Activated CD4-positive, alpha-beta T cell treated with anti-CD3 and anti-CD28 coated beads, Interleukin-2, amount 10 ng/mL, durations not matched to agents 7 days and 5 days (primary cell): ENCODE measurements at places on chromosomes 12 and 14.

DNA sequence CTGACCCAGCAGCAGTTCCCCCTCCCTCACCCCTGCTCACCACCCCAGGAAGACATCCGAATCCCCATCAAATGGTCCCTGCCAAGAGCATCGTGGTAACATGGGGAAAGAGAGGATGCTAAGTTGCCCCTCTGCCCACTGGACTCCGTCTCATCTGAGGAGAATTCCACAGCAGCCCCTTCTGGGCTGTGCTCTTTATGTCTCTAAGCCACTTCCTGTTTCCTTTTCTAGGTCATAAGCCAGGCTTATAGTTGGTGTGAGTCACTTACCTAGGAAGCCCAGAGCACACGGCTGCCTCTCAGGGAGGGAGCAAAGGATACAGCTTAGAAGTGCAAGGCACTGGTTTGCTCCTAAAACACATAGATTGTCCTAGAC is 76.0 kb downstream of the VCPKMT start:
- peaks cover 54% of the 10 kb centered on the region for H3K36me3 ChIP-seq
- H3K4me1 ChIP-seq, result peaks cover 78% of the 10 kb centered on the region
- H3K27me3 ChIP-seq, result no peaks in the 10 kb centered on the region
- peak; percentile 56 for DNase-seq

GRCh38 chr12:110637869-110638441 is 24.0 kb downstream of the TCTN1 start:
- no peak overlapping the region for H3K4me3 ChIP-seq
- no peak overlapping the region for H3K27ac ChIP-seq
- H3K4me1 ChIP-seq, result peaks cover 21% of the 10 kb centered on the region
- DNase-seq, result no peak
- no peaks in the 10 kb centered on the region for H3K36me3 ChIP-seq

- peaks cover 2% of the 10 kb centered on the region for H3K4me1 ChIP-seq
- no peaks in the 10 kb centered on the region for H3K36me3 ChIP-seq
- no peak overlapping the region for H3K4me3 ChIP-seq
- no peaks in the 10 kb centered on the region for H3K27me3 ChIP-seq
Observed at GRCh38 chr12:11622876-11623281, 26.6 kb upstream of the ETV6 start.

- peaks cover 2% of the 10 kb centered on the region for H3K36me3 ChIP-seq
- H3K4me1 ChIP-seq, result peaks cover 27% of the 10 kb centered on the region
- no peak overlapping the region for H3K4me3 ChIP-seq
Observed at GRCh38 chr12:111943929-111944328, 69.0 kb downstream of the TMEM116 start.

GRCh38 chr12:64893961-64894360 is 69.5 kb downstream of the TBC1D30 start:
- H3K27ac ChIP-seq, result no peak overlapping the region
- H3K4me1 ChIP-seq, result no peaks in the 10 kb centered on the region
- no peak for DNase-seq
- no peaks in the 10 kb centered on the region for H3K36me3 ChIP-seq
- no peak overlapping the region for H3K4me3 ChIP-seq

- DNase-seq, result no peak
- no peaks in the 10 kb centered on the region for H3K4me1 ChIP-seq
- H3K36me3 ChIP-seq, result no peaks in the 10 kb centered on the region
- no peak overlapping the region for H3K4me3 ChIP-seq
Observed at GRCh38 chr12:95922231-95922630, 20.2 kb downstream of the CCDC38 start.

DNA sequence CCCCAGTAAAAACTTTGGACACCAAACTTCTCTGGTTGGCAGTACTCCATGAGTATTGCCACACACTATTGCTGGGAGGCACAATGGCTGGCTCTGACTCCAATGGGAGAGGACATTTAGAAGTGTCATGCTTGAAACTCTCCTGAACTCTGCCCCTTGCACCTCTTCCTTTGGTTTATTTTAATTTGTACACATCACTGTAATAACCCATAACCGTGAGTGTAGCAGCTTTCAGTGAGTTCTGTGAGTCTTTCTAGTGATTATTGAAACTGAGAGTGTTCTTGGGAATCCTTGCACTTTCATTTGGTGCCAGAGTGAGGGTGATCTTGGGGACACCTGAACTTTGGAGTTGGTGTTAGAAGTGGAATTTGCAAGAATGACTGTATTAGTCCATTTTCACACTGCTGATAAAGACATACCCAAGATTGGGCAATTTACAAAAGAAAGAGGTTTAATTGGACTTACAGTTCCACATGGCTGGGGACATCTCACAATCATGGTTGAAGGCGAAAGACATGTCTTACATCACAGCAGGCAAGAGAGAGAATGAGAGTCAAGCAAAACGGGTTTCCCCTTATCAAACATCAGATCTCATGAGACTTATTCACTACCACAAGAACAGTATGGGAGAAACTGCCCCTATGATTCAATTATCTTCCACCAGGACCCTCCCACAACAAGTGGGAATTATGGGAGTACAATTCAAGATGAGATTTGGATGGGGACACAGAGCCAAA is 41.3 kb upstream of the CEP83 start:
- DNase-seq, result no peak
- H3K4me3 ChIP-seq, result no peak overlapping the region
- H3K27me3 ChIP-seq, result peaks cover 2% of the 10 kb centered on the region
- no peaks in the 10 kb centered on the region for H3K36me3 ChIP-seq
- H3K27ac ChIP-seq, result no peak overlapping the region

GRCh38 chr14:27242874-27243273 is 645.0 kb upstream of the NOVA1 start:
- no peaks in the 10 kb centered on the region for H3K27me3 ChIP-seq
- H3K27ac ChIP-seq, result no peak overlapping the region
- no peak for DNase-seq
- H3K36me3 ChIP-seq, result no peaks in the 10 kb centered on the region
- H3K4me3 ChIP-seq, result no peak overlapping the region
- no peaks in the 10 kb centered on the region for H3K4me1 ChIP-seq

GRCh38 chr12:59850268-59850667 is 254.4 kb downstream of the SLC16A7 start:
- peaks cover 6% of the 10 kb centered on the region for H3K27me3 ChIP-seq
- H3K4me3 ChIP-seq, result no peak overlapping the region
- DNase-seq, result no peak
- no peaks in the 10 kb centered on the region for H3K36me3 ChIP-seq

DNA sequence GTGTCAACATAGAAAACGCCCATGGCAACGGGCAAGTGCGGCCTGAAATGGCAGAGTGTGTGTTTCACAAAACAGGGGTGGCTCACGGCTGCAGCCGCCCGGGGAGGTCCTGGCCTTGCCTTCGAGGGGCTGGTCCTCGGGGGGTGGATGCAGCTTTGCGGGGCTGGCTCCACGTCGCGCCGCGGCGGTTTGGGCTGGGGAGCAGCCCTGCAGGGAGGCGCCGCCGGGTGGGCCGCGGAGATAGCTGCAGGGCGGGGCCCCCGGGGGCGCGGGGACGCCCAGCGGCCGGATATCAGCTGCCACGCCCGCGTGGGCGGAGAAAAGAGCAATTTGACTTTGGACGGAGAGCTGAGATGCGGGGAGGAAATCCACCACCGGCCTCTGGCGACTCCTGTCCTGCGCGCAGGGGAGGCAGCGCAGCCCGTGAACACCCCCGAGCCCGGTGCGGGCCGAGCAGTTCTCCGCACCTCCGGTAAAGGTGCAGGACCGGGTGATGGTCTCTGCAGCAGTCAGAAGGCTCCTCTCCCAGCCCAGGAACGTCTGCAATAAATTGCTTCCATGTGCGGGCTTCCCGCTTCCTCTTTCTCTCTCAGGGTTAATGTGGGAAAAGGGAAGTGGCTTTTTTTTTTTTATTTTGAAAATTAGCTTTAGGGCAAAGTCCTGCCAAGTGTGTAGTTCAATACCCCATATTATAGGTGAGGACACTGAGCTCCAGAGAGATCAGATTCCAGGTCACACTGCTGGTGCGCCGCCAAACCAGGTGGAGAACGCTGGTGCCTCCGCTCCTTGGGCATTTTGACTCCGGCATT is 110.5 kb downstream of the ARF6 start:
- peak overlapping the region; percentile 97 for H3K27ac ChIP-seq
- peaks cover 77% of the 10 kb centered on the region for H3K4me1 ChIP-seq
- H3K36me3 ChIP-seq, result peaks cover 16% of the 10 kb centered on the region

GRCh38 chr14:103538291-103539055 is 9.5 kb downstream of the TRMT61A start:
- no peak for DNase-seq
- H3K36me3 ChIP-seq, result no peaks in the 10 kb centered on the region
- no peaks in the 10 kb centered on the region for H3K4me1 ChIP-seq
- no peaks in the 10 kb centered on the region for H3K27me3 ChIP-seq

DNA sequence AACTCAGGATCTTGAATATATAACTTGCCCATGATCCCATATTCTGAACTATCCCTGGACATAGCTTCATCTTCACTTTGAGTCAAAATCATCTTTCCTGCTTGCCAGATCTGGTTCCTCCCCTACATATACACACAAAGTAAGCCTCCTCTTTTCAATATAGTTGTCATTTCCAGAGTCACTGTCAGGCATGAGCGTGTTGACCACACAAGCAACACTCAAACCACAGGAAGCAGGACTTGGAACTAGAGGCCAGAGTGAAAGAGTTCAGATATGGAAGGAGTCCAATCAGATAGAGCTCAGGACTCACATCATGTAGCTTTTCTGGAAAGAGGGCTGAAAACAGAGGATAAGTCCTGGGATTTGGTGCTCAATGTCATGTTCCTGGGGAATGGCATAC is 1140.6 kb downstream of the BCL11B start:
- H3K36me3 ChIP-seq, result peaks cover 1% of the 10 kb centered on the region
- no peak overlapping the region for H3K4me3 ChIP-seq
- H3K27me3 ChIP-seq, result no peaks in the 10 kb centered on the region

DNA sequence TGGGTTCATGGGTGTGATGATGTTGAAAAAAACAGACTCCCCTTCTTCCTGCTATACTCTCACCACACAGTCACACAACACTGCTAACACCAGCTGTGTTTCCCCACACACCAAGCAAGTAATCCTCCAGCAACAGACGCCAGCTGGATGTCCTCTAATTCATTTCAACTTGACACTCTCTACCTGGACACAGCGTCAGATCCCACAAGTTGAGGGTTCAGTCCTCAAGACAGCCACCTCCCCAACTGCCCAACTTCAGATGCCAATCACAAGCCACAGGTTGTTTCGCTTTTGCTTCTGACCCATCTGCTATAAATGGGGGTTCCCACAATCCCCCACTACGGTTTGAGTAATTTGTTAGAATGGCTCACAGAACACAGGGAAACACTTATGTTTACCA is 49.3 kb downstream of the TMEM30B start:
- H3K4me1 ChIP-seq, result no peaks in the 10 kb centered on the region
- no peak overlapping the region for H3K27ac ChIP-seq
- H3K27me3 ChIP-seq, result peaks cover 23% of the 10 kb centered on the region
- DNase-seq, result no peak

- no peak overlapping the region for H3K4me3 ChIP-seq
- DNase-seq, result no peak
- H3K27me3 ChIP-seq, result peaks cover 20% of the 10 kb centered on the region
- no peaks in the 10 kb centered on the region for H3K4me1 ChIP-seq
Observed at GRCh38 chr14:101286271-101287018, 274.9 kb upstream of the DIO3 start.

- H3K4me3 ChIP-seq, result peak overlapping the region; percentile 75
- DNase-seq, result peak; percentile 100
- peaks cover 2% of the 10 kb centered on the region for H3K27me3 ChIP-seq
- peaks cover 48% of the 10 kb centered on the region for H3K36me3 ChIP-seq
- peak overlapping the region; percentile 94 for H3K27ac ChIP-seq
Observed at GRCh38 chr14:22556021-22556989, 32.7 kb downstream of the DAD1 start.

DNA sequence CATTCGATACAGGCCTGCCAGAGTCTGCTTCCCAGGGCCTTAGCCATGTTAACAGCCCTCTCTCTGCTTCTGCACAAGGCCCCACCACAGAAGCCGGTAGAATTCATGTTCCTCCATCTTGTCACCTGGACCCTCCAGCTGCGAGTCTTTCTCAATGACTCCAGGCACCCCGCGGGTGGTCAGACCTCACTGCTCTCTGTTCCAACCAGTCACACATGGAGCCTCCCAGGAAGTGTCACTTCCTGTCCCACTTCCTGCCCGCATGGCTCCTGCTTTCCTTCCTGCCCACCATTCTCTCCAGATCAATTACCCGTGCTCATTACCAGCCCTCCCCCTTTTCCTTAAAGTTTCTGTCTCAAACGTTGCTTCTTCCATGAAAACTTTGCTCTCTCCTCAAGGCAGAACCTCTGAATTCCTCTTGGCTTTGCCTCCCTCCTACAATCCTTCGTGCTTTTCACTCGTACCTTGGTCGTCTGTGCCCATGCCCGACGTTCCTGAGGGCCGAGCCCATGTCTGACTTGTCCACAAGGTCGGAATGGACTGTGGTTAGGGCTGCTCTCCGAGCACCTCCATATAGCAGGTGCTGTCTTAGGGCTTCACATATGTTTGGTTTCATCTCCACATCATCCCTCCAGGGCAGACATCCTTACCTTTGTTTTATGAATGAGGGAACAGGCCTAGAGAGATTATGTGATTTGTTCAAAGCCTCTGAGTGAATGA is 172.1 kb downstream of the TSPAN9 start:
- H3K4me3 ChIP-seq, result no peak overlapping the region
- H3K27ac ChIP-seq, result peak overlapping the region; percentile 60
- H3K36me3 ChIP-seq, result no peaks in the 10 kb centered on the region
- DNase-seq, result no peak

- no peak overlapping the region for H3K4me3 ChIP-seq
- no peaks in the 10 kb centered on the region for H3K4me1 ChIP-seq
- H3K27me3 ChIP-seq, result no peaks in the 10 kb centered on the region
- no peaks in the 10 kb centered on the region for H3K36me3 ChIP-seq
- DNase-seq, result no peak
Observed at GRCh38 chr14:99636487-99636886, 8.4 kb upstream of the HHIPL1 start.

- peaks cover 57% of the 10 kb centered on the region for H3K36me3 ChIP-seq
- H3K4me3 ChIP-seq, result peak overlapping the region; percentile 85
- H3K4me1 ChIP-seq, result peaks cover 62% of the 10 kb centered on the region
- peak overlapping the region; percentile 95 for H3K27ac ChIP-seq
- peak; percentile 67 for DNase-seq
Observed at GRCh38 chr12:121792607-121793439, 665 bp downstream of the RHOF start.

DNA sequence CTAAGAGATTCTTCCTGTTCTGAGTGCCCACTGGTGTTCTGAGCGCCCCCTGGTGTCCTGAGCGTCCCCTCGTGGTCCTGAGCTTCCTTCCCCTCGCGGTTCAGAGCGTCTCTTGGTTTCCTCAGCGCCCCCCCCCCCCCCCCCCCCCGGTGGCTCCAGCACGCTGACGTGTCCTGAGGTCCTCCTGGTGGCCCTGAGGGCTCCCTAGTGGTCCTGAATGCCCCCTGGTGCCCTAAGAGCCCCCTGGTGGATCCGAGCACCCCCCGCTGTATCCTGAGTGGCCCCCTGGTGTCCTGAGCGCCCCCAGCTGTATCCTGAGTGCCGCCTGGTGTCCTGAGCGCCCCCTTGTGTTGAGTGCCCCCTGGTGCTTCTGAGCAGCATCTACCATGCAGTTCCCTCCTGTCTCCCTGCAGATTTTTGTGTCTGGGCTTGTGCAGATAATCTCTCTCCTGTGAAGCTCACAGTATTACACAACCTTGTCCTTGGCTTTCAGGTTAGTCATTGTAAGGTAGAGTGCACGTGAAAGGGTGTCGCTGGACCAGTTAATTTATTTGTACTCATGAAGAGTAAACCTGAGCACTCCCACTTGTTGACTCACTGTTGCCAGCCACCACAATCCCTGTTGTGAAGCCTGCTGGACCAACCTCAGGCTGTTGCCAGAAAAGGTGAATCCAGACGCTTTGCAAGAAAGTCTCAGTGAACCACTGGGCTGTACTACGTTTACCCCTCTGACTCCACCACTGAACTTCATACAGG is 1168.4 kb downstream of the TMEM121 start:
- H3K36me3 ChIP-seq, result no peaks in the 10 kb centered on the region
- peaks cover 8% of the 10 kb centered on the region for H3K27me3 ChIP-seq
- H3K4me3 ChIP-seq, result peak overlapping the region; percentile 64
- DNase-seq, result peak; percentile 74
- H3K4me1 ChIP-seq, result peaks cover 31% of the 10 kb centered on the region

GRCh38 chr14:101525640-101526527 is 35.4 kb upstream of the DIO3 start:
- no peaks in the 10 kb centered on the region for H3K36me3 ChIP-seq
- no peak overlapping the region for H3K4me3 ChIP-seq
- peaks cover 5% of the 10 kb centered on the region for H3K27me3 ChIP-seq
